ENCODE measurements at places on chromosomes 7 and 10. TPM values are rescaled to one million over a fixed set of nuclear protein-coding genes. Genes with fewer than 3 reads are reported as not detected.
A peak's percentile ranks its signal among the peaks of the same experiment; 100 is the strongest.

The HK1 gene
- 73.3 TPM for total RNA-seq

The SLC18A2 gene
- total RNA-seq: 1.6 TPM

DNA sequence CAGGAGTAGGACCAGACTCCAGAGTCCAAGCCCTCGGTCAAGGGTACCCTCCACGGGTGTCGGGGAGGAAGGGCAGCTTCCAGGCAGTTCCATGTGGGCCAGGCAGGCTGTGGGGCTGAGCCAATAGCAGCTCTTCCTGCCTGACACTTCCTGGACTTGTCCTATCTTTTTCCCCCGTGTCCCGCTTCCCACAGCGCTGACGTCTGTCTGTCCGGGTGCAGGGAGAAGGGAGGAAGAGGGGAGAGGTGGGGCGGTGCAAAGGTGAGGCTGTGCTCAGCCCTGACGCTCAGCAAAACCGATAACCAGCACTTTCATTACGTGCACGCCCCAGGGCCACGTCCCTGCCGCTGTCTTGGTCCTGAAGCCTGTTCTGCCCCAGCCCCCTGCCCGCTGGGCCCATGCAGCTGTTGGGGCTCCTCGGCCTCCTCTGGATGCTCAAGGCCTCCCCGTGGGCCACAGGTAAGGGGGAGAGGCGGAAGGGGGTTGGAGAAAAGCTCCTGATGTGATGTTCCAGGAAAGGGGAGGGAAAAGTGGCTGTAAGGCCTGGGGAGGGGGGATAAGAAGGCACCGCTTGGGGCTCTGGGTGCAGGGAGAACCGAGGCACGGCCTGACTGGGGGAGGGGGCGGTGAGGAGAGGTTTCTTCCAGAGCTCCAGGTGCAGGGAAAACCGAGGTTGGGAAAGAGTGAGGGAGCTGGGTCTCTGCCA, at the start of gene MUC3A:
Gene MUC3A, plus strand, starts transcription at position 308 of the 706 bp plus-strand sequence. Its CDS starts 91 bp downstream, at position 399.
- DNase-seq: peak; percentile 86

GRCh38 chr7:32616625-32617024, 121.3 kb downstream of the AVL9 start:
- no peak for DNase-seq

DNA sequence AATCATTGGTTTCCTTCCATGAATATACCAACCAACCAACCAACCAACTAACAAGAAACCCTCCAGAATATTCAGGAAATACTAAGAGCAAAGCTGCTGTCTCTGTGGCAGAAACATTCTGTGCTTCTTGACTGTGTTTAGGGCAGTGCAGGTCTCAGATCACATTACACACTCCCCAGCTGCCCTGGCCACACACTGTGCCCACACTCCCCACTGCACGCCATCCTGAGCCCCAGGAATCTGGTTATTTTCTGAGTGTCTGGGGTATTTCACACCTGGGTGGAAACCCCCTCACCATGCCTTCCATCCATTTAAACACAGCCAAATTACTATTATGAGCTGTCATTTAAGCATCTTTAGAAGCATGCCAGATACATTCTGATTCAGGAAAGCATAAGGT, 183.7 kb upstream of the ANK3 start:
- no peak for DNase-seq

DNA sequence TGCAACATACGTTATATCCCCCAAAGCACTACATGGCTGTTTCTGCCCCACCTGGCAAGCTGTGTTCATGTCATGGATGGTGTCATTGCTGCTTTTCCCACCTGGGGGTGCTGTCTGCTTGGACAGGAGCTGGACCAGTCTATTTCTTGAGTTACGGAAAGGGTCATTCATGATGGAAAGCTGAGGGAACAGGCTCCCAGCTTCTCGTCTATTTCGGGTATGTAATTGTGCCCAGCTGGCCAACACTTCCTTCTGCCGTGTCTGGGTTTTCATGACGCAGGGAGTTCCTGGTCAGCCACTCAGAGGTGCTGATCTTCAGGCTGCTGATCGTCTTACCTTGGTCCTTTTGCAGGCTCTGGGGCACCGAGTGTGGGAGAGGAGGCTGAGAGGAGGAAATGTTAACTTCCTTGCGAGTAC, 8.6 kb downstream of the BTBD16 start:
- DNase-seq: no peak

GRCh38 chr7:112596260-112596659, 115.5 kb downstream of the LSMEM1 start:
- no peak for DNase-seq

- DNase-seq: no peak
Observed at GRCh38 chr10:132322586-132323048, 9.4 kb upstream of the LRRC27 start.

DNA sequence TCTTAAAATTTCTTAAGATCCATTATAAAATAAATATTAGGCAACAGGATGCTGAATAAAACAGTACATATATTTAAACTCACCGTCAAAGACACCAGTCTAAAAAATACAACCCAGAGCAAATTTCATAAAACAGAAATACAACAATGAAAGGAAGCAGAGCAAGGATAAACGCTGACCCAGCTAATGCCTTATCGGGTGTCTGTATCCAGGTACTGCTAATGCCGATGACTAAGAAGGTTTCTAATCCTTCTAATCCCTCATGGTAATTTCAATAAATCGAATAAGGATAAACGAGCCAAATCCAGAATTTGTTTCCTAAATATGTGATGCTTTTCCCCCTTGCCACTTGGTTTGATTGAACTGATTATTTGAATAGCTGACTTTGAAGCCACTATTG, 1.7 kb downstream of the HYCC1 start:
- DNase-seq: no peak
